ENCODE measurements at places on chromosomes 12 and 14. TPM values are rescaled to one million over a fixed set of nuclear protein-coding genes. Genes with fewer than 3 reads are reported as not detected.

CLEC4E gene
- not detected for total RNA-seq

ESRRB gene
- 1.7 TPM for total RNA-seq

B4GALNT3 gene
- total RNA-seq, result 3.3 TPM

PTPRB gene
- 0.17 TPM for total RNA-seq

P2RX7 gene
- not detected for total RNA-seq

PTPN6 gene
- 3.8 TPM for total RNA-seq

C12orf56 gene
- total RNA-seq, result 1.8 TPM

AVPR1A gene
- not detected for total RNA-seq

TMPRSS12 gene
- not detected for total RNA-seq

APAF1 gene
- 20.8 TPM for total RNA-seq

GLT1D1 gene
- 4.4 TPM for total RNA-seq

IL23A gene
- total RNA-seq, result 0.42 TPM

OTOGL gene
- total RNA-seq, result 0.83 TPM

OR4L1 gene
- total RNA-seq, result not detected

SPTSSA gene
- 21.4 TPM for total RNA-seq

EXOC3L4 gene
- total RNA-seq, result 0.81 TPM

LIN7A gene
- total RNA-seq, result 41.9 TPM

IFI27L1 gene
- 45.7 TPM for total RNA-seq

All from glutamatergic neuron (in vitro differentiated cells).